ENCODE measurements at places on chromosomes 13 and 19. TPM values are rescaled to one million over a fixed set of nuclear protein-coding genes. Genes with fewer than 3 reads are reported as not detected.

- no peak for DNase-seq
Measured at GRCh38 chr13:95245071-95245470, 56.2 kb downstream of the ABCC4 start.

DNA sequence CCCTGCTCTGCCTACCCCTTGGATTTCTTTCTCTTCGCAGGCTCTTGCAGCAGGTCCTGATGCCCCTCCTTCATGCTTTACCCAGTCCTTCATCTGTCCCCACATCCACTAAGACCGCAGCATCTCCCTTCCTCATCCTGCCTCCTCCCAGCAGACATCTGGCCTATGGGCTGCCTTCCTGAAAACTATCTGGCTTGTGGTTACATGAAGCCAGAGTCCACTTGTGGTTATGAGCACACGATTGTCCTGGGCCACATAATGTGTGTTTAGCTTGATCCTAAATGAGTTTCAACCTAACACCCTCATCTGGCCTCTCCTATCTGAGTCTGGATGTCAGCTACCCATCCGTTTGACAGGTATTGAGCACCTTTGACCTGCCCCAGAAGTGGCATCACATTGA, 5.5 kb upstream of the ZNF175 start:
- DNase-seq, result no peak

GRCh38 chr19:23916991-23917390, 2.3 kb downstream of the ZNF726 start:
- DNase-seq, result no peak

GRCh38 chr19:15048885-15049541, at the start of gene CASP14:
CASP14 (plus strand) TSS chr19:15049480; CDS start chr19:15052252, 2,772 bp downstream.
- no peak for DNase-seq

DNA sequence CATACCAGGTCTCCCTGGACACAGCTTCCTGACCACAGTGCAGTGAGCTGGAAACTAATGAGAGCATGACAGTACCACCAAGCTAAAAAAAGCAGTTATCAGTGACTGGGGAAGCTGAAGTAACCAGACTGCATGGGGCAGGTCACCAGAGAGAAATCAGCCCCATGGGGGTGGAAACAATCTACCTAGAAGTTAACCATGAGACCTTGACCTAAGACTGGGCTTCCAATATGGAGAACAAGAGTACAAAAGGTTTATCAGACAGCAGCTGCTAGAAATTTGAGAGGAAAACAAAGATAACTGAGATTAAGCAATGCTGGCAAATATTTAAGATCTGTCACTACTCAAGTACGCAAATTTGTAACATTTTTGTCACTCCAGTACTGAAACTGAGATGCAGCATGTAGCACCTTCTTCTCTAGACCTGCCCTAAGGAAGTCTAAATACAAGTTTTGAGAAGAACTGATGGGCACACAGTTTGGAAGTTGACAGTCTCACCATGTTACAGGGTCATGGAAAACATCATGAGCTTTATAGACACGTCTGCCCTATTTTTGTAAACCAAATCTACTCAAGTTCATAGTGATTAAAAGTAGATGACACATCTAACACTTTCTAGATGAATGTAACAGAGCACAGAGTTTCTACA, 2641.8 kb upstream of the PCDH20 start:
- DNase-seq, result no peak

DNA sequence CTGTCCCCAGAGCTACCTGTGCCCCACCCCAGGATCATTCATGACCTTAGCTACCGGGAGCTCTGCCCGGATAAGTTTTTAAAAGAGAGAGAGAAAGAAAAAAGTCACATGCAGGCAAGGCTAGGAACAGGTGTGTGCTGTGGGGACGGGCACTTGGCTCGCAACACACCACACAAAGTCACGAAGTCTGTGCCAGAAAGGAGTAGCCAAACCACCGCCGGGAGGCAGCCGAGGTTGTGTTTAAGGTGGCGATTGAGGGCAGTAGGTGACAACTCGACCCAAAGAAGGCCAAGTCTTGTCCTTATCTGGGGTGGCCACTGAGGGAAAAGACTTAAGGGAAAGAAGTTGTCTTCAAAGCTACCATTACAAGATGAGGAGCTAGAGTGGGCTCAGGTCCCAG, 4.6 kb upstream of the TSHZ3 start:
- no peak for DNase-seq

- no peak for DNase-seq
Measured at GRCh38 chr13:32390048-32390447, 37.9 kb downstream of the N4BP2L1 start.

DNA sequence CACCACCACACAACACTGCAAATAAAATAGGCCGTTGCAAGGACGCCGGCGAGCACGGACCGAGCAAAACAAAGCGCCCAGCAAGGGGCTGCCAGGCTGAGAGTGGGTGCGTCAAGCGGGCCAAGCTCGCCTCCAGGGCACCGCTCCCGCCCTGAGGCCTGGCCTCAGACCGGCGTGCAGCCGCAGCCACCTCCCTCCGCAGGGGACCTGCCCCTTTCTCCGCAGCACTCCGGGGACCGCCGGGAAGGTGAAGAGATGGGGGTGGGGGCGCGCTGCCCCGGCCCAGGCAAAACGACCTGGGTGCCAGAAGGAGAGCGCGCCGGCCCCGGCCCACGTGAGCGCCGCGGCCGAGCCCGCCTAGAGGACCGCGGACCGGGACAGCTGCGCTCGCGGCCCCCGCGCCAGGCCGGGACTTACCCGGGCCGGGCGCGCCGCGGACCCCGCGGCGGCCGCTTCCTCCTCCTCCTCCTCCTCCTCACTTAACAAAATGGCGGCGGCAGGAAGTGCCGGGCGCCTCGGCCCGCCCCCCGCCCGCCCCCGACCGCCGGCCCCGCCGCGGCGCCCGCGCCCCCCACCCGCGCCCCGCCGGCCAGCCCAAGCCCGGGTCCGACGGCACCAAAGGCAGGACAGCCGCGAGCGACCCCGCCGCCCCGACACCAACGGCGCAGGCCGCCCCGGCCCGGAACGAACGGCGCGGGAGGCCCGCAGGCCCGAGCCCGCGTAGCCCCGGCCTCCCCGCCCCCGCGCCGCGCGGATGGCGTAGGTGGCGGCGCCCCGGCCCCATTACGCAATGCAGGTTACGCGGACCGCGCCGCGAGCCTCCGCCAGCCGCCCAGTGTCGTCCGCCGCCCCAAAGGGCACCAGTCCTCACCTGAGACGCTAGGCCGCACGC, 674 bp downstream of the BRD4 start:
- peak; percentile 75 for DNase-seq

DNA sequence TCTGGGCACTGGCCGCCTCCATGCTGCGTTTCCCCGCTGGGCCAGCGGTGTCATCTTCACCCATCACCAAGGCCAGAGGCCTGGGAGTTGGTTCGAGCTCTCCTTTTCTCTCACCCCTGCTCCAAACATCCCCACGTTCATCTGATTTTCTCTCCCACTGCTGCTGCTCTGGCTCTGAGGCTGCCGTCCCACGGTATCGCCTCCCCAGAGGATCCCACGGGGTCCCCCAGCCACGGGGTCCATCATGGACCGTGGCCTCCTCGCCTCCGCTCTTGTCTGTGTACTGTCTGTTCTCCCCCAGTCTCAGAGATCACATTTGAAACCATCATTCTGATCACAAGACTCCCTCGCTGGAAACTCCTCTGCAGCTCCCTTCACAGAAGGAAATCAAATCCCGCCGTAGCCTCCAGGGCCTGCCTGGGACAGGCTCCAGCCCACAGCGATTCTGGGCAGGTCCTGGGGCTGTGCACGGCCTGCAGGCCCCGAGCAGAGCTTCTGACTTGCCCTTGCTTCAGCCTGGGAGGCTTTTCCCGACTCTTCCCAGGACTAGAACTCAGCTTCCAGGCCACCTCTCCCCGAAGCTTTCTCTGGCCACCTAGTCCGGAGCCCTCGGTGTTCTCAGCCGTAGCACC, 64.2 kb downstream of the SOX1 start:
- no peak for DNase-seq

DNA sequence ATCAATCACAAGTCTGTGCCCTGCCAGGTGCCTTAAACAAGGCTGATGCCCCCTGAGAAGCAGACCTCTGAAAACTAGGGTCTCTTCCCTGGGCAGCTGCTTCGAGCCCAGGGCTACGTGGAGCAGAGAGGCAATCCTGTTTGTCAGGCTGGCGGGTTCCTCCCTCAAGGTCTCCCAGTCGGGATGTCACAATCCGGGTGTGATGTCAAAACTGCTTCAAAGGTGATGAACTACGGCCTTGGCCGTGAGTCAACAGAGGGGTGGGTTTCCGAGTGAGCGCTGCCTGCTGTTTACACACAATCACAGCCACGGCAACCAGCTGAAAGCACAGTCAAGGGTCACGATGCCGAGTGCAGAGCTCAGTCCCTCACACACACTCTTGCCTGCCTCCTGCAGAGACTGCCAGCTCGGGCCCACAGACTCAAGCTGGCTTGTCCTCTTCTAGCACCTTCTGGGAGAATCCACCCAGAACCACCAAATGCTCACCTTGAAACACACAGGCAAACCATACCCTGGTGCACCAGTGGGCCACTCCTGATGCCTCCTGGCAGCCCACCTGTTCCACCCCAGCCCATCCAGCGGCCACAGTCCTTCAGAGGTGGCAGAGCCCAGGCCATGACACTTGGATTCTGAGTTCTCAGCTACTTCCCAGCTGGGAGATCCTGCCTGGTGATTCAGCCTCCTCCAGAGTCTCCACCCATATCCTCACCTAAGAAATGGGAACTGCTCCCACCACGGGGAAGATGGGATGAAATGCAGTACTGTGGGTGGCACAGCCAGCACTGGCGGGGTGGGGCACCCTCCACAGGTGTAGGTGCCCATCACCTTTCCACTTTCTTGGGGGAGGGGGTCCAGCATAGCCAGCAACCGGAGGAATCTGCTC, 6.8 kb downstream of the ELL start:
- DNase-seq, result no peak

GRCh38 chr19:18901491-18901890, 5.5 kb upstream of the CERS1 start:
- no peak for DNase-seq

GRCh38 chr13:41267106-41267505, 3.7 kb upstream of the MTRF1 start:
- no peak for DNase-seq

DNA sequence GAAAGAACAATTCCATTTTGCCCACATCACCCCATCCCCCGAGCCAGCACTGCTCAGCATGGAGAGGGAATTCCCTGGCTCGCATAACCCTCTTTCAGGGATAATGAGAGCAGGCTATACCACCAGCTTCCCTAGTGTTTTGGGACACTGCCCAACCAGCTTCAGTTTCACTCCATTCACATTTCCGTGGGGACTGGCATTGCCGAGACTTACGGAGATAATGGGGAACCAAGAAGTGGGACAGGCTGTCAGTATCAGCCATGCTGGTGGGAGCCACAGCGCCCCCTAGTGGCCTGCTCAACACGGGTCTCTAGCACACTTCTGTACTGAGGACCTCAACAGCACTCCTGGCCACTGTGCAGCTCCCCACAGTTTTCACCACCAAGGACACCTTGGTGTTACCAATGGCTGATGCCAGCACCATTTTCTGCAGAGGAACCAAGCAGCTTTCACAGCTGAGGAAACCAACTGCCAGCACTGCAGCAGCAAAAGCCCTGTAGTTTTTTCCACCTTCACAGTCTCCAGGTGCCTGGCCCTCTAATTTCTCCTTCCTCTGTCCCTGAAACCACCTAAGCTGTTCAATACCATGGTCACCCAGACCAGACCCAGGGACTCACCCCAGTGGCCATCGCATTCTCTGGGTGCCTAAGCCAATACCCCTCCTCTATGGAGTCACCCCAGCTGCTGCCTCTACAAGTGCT, 23.7 kb downstream of the SLC6A16 start:
- peak; percentile 81 for DNase-seq

DNA sequence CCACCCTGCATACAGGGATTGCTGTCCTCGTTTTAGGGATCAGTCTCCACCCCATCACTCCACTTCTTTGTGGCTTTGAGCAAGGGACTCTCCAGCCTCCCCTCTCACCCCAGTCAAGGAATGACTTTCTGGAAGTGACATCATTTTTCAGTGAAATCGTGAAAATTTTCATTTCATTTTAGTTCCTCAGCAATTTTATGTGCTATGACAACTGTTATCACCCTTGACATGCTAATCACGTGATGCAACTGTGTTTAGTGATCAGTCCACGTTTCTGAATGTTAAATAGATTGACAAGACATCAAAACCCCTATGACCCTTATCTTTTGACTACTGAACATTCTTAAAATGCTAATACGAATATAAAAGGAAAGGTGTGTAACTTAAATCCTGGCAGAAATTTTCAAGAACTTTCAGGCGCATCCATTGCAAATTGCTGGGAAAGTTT, 8.0 kb downstream of the C19orf81 start:
- no peak for DNase-seq

- DNase-seq, result no peak
Measured at GRCh38 chr19:54169149-54169740, 3.7 kb downstream of the TMC4 start.

DNA sequence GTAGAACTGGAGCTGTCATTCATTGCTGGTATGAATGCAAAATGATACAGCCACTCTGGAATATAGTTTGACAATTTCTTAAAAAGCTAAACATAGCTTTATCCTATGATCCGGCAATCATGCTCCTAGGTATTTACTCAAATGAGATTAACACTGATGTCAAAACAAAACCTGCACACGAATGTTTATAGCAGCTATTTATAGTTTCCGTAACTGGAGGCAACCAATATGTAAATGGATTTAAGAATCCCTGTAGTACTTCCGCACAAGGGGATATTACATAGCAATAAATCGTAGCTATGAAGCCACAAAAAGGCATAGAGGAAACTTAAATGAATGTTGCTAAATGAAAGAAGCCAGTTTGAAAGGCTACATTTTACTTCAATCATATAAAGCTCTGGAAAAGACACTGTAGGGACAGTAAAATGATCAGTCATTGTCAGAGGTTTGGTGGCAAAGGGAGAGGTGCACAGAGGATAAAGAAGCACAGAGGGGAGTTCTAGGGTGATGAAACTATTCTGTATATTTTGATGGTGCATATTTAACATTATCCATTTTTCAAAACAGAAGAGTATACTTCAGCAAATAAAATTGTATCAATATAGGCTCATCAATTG, 1893.0 kb upstream of the PCDH20 start:
- DNase-seq, result no peak

Gene CNN1
- not detected for total RNA-seq

Gene CYP4F22
- not detected for total RNA-seq

Gene TGFBR3L
- not detected for total RNA-seq

Gene SOX1
- total RNA-seq, result not detected

Gene ACP7
- not detected for total RNA-seq

Gene ARL11
- 10.7 TPM for total RNA-seq
